MCF 10A (cell line): ENCODE measurements at places on chromosomes 16 and 17. TPM values are rescaled to one million over a fixed set of nuclear protein-coding genes. Genes with fewer than 3 reads are reported as not detected.

MRC2 gene
- total RNA-seq: 6.7 and 12.3 TPM in 2 replicates

C16orf92 gene
- not detected in 2 replicates for total RNA-seq

DNA sequence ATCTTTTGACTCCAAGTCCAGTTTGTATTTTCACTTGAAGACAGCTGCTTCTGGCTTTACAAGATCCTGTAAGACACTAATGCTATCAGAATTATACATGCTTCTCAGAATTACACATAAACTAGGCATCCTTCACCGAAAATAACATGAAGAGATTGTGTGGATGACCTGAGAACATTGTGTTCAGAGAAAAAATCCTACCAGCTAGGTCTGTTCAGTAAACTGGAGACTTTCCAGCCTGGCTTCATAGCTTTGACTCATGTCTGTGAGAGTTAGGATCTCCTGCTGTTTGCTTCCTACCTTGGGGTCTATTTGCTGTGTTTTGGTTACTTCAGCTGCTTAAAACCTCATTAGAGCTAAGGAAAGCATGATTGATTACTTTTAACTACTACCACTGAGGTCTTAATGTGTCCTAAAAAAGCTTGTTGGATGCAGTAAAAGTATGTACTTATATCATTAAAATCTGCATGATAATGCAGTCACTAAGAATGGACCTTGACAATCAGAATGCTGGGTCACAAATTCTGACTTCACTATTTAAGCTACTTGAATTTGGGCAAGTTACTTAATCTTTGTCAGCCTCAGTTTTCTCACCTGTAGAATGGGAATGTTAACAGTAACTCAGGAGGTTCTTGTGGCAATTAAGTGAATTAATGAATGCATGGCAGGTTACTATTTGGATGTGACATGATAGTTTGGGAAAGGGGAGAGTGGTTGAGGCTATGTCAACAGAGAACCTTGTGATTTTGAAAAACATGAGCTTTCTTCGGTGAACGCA lies 8.0 kb upstream of the MYH13 start:
- H3K4me3 ChIP-seq: no peak overlapping the region
- no peaks in the 10 kb centered on the region for H3K27me3 ChIP-seq
- no peak for DNase-seq

KRT20 gene
- not detected in 2 replicates for total RNA-seq

DNA sequence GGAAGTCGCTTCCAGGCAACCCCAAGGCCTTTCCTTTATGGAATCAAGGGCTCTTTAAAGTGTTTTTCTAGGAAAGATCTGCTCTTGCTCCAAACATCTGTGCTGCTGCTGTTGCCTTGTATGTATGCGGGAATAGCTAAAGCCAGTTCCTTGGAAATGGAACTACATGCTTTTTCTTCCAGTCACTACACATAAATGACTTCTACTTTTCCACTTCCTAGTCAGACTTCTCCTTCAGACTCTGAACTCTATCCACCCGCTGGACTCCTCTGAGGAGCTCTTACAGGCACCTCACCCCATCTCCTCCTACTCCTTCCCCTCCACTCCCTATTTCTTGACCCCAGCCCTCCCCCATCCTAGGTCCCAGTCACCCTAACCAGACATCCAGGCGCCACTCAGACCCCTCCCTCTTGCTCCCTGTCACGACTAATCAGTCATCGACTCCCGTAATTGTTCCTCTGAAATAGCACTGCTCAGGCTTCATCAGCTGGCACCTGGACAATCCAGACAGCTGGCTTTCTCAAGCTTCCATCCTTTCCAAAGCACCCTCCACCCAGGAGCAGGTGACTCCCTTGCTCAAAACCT lies 15.0 kb upstream of the PEMT start:
- peaks cover 12% of the 10 kb centered on the region for H3K27me3 ChIP-seq
- DNase-seq: no peak
- no peak overlapping the region for H3K27ac ChIP-seq
- no peaks in the 10 kb centered on the region for H3K36me3 ChIP-seq
- no peaks in the 10 kb centered on the region for H3K4me1 ChIP-seq

- H3K36me3 ChIP-seq: no peaks in the 10 kb centered on the region
- H3K4me3 ChIP-seq: no peak overlapping the region
- no peak for DNase-seq
- peaks cover 4% of the 10 kb centered on the region for H3K4me1 ChIP-seq
- H3K27ac ChIP-seq: no peak overlapping the region
These were observed 224.5 kb upstream of the MAF start for GRCh38 chr16:79825002-79825401.

DNA sequence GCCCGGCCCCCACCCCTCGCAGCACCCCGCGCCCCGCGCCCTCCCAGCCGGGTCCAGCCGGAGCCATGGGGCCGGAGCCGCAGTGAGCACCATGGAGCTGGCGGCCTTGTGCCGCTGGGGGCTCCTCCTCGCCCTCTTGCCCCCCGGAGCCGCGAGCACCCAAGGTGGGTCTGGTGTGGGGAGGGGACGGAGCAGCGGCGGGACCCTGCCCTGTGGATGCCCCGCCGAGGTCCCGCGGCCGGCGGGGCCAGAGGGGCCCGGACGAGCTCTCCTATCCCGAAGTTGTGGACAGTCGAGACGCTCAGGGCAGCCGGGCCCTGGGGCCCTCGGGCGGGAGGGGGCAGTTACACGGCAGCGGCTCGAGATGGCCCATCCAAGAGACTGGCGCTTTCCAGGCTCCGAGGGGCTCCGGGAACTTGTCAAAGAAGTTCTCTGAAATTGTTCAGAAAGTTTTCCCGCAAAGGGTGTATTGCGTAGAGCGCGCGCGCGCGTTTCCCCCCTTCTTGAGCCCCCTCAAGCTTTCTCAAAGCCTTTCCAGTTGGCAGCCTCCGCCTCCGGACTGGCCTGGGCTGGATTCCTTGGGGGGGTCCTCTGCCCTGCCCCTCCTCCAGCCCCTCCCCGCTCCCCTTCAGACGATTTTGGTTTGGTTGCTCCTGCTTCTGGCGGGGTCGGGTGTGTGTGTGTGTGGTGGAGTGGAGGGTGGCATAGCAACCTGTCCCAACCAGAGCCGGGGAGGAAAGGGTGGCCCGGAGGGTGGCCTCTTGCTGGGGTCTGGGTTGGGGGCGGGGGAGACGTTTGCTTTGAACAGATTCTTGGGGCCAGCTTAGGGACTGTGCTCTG lies 504 bp downstream of the ERBB2 start:
- peak overlapping the region; percentile 56 for H3K27ac ChIP-seq
- peak overlapping the region; percentile 81 for H3K4me3 ChIP-seq
- H3K36me3 ChIP-seq: no peaks in the 10 kb centered on the region
- H3K4me1 ChIP-seq: peaks cover 22% of the 10 kb centered on the region

RNF227 gene
- total RNA-seq: 5.6 and 7.4 TPM in 2 replicates
